ENCODE measurements at places on chromosomes 1 and 21. TPM values are rescaled to one million over a fixed set of nuclear protein-coding genes. Genes with fewer than 3 reads are reported as not detected.

GRCh38 chr1:164977561-164977960, 379.0 kb downstream of the LMX1A start:
- DNase-seq, result no peak

The RAB7B gene
- not detected for total RNA-seq

- DNase-seq, result no peak
These were observed 11.5 kb upstream of the VASH2 start for GRCh38 chr1:212938846-212939245.

DNA sequence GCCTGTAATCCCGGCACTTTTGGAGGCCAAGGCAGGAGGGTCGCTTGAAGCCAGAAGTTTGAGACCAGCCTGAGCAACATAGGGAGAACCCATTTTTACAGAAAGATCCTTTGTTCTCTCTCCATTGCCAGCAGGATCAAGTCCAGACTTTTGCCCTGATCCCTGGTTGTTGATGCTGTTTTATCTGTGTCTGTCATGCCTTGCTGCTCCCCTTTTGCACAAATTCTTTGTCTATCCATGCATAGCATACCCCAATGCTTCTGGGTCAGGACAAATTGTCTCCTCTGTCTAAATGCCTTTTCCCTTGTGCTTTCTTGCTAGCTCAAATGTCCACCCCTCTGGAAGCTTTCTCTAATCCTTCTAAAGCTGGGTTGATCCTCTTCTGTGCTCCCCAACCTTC, 25.3 kb upstream of the FAAH start:
- DNase-seq, result no peak

Data from activated CD4-positive, alpha-beta T cell treated with anti-CD3 and anti-CD28 coated beads for 36 hours (primary cell).